NCI-H2081 treated with DMSO at 0.1 percent for 48 hours (cell line): ENCODE measurements at places on chromosomes 1 and 21.

DNA sequence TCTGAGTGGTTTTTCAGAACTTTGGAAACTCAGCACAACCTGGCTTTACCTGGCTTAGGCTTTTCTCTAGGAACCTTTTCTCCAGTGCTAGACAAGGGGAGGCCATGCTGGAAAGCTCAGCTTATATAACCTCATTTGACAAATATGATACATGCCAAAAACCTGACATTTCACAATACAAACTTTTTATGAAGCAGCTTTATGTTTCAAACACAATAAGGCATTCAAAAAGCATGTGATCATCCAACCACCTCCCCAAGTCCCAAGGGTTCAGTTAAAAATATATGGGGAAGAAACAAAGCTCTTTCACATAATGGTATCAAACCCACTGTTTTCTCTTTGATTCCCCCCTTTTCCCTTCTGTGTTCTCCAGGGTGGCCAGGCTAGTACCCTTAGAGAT is 63.7 kb downstream of the ZC3H11B start:
- DNase-seq: no peak

GRCh38 chr21:32958288-32959002 is 67.3 kb upstream of the OLIG2 start:
- DNase-seq: no peak

DNA sequence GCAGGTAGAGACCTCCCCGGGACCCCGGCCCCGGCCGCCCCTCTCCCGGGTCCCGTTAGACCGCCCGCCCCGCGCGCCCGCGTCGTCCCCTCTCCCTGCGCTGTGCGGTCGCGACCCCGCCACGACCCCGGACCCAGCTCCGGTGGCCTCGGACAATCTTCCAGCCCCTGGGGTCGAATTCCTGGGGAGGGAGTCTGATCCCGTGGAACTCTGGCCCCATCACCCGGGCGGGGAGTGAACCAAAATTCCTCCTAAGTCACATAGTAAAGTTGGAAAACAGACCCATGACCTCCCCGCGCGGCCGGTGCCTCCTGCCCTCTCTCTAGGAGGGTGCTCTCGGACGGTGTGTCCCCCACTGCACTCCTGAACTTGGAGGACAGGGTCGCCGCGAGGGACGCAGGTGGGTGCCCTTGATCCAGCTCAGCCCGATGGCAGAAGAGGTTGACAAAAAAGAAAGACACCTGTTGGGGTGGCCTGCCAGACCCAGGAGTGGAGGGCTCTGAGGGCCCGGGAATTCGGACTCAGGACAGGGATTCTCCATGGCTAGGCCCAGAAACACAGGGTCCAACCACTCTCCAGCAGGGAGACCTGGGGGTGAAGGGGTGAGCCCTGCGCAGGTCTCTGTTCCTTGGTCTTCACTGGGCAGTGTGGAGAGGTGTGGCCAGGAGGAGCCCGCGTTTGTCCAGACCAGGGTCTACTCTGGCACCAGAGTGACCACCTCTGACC is 451 bp downstream of the ADAMTSL4 start:
- no peak for DNase-seq

DNA sequence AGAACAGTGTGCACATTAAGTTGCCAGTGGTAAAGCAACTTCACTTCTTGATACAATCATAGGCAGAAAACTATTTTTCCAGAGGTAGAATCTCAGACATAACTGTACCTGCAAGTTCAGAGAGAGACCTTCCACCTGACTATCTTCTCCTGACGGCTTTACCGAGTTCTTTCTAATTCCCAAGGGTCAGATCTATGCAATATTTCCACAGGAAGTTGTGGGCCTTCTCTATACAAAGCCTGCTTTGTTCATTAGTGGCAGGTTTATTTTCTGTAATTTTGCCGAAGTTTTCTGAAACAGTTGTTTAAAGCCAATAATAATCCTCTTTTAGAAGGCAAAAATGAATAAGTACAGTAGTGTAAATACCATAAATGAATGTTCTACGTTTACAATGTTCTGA is 58.2 kb upstream of the RCC1 start:
- DNase-seq: no peak

- no peak for DNase-seq
These were observed 19.1 kb downstream of the NPPA start for GRCh38 chr1:11828511-11828910.

DNA sequence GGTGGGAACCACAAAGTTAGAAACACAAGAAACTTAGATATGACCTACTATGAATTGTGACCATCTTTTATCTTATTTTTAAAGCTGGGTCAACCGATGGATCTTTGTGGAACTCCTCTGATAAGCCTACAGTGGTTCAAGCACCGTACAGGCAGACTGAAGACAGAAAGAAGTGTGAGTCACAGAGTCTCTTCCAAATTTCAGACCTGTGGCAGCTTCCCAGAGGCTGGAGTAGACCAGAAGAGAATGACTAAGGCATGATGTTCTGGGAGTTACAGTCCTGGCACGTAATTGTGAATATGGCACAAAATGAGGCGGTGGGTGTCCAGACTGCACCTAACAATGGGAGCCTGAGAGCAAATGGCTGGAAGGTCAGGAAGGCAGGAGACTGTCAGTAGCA is 70.0 kb downstream of the LMO4 start:
- DNase-seq: no peak
